ENCODE measurements at places on chromosomes 6 and 20.

- DNase-seq, result no peak
Measured at GRCh38 chr6:52640170-52640569, 30.7 kb upstream of the TMEM14A start.

GRCh38 chr6:156719395-156719719 is 57.8 kb upstream of the ARID1B start:
- no peak for DNase-seq

- no peak for DNase-seq
Measured at GRCh38 chr20:43383026-43383795, 74.5 kb upstream of the SRSF6 start.

- DNase-seq, result no peak
Measured at GRCh38 chr20:34951252-34951651, 4.4 kb downstream of the GSS start.

DNA sequence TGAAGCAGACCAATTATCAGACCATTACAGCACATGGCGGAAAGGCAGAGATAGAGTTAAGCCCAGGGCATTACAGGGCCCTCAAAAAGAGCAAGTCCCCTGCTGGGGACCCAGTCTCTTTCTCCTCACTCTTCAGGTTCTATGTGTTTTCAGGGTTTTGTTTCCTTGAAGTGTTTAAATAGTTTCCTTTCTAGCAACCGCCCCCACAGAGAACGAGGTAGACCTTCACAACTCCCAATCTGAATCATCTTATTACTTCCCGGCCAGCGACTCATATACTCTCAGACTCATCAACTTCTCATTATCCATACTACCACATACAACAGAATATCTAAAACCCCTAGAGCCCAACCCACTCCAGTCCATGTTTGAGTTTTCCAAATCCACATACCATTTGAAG is 526.6 kb upstream of the ARID1B start:
- no peak for DNase-seq

GRCh38 chr20:1569415-1569881 is 11.9 kb upstream of the SIRPD start:
- no peak for DNase-seq

DNA sequence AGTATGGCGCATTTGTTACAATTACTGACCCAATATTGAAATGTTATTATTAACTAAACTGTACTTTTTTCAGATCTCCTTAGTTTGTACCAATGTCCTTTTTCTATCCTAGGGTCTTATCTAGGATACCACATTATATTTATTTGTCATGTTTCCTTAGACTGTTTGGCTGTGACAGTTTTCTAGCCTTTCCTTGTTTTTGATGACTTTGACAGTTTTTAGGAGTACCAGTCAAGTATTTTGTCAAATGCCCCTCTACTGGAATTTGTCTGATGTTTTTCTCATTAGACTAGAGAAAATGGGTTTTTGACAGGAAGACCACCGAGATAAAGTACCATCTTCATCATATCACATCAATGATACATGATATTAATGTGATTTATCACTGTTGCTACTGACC is 14.6 kb downstream of the CCNC start:
- no peak for DNase-seq

DNA sequence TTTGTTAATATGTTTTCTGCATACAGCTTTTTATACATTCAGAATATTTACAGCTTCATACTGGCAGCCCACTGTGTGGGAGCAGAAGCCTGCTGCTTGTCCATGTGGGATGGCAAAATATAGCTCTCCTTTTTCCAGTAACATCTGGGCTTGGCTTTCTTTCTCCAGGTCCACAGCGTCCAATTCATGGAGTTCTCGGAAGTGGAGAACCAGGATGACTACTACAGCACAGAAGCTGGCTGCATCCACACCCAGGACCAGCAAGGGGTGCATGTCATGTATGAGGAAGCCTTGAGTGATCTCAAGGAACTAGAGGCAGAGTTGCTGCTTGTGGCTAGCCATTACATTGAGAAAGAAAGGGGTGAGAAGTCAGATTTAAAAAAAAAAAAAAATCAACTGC is 143.1 kb downstream of the CD164 start:
- no peak for DNase-seq

DNA sequence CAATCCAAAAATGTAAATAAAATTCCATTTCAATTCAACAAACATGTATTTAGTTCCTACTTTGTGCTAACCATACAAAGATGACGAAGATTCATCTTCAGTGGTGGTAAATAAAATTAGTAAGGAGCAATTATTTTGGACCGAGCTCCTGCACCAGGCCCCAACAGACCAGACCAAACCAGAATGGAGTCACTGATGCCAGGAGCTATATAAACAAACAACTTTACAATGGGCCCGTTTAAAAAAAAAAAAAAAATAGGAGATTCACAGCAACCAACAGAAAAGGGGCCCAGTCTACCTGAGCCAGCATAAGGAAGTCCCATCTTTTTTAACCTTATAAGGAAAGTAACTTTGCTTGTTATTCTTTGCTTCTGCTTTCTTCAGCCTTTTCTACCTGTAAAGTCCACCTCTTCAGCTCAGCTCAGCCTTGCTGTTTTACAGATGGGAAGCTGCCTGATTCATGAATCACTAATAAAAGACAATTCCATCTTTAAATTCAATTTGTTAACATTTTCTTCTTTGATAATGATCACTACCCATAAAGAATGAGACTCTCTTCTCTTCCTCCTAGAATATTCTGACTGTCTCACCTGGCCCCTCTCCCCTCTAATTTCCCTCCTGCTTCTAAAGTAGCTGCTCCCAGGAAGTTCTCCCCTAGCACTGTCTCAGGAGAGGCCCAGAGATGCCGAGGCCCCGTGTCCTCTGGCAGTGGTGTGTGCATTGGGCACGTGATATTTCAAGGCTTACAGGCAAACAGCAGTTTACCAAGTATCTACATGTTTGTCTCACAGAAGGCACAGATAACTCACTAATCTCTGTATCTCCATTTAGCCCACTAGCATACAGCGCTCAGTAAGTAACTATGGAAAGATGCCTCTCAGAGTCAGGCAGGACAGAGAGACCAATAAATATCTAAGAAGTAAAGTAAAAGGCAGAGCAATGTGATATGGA is 8.4 kb downstream of the MBOAT1 start:
- no peak for DNase-seq

DNA sequence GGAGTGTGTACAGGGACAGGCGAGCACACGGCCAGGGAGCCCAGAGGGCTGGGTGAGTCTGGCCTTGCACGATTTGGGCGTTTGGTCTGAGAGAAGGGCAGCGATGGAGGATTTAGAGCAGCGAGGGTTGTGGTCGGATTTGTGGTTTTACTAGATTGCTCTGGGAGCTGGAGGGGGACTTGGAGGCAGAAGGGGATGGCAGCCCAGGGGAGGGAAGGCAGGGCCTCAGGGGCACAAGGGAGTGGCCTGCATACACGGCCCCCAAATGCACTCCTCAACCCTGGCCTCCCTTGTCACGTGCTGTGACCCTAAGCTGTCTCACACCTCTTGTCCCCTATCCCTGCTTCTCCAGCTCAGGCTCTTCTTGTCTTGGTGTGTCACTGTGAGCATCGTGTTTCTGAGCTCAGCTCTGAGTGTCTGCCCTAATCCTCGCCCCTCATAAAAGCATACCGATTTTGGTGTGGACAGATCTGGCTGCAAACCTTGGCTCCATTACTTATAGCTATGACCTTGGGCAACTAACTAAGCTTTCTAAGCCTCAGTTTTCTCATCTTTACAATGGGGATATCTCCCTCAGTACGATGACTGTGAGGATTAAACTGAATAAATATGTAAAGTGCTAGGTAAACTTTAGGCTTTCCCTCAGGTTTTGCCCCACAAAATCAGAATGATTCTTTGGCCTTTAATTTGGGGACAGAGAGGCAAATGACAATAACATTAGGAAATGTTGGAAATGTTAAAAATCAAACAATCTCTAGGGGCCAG is 120.1 kb upstream of the ARMC2 start:
- no peak for DNase-seq

- no peak for DNase-seq
Measured at GRCh38 chr20:341682-342081, 5.2 kb upstream of the NRSN2 start.

GRCh38 chr20:47927385-47927851 is 142.1 kb upstream of the SULF2 start:
- DNase-seq, result no peak

GRCh38 chr6:170189236-170189635 is 101.6 kb downstream of the DLL1 start:
- no peak for DNase-seq

GRCh38 chr20:23032056-23032749 is 2.9 kb upstream of the SSTR4 start:
- no peak for DNase-seq

GRCh38 chr20:39588148-39588757 is 626.1 kb downstream of the DHX35 start:
- no peak for DNase-seq

DNA sequence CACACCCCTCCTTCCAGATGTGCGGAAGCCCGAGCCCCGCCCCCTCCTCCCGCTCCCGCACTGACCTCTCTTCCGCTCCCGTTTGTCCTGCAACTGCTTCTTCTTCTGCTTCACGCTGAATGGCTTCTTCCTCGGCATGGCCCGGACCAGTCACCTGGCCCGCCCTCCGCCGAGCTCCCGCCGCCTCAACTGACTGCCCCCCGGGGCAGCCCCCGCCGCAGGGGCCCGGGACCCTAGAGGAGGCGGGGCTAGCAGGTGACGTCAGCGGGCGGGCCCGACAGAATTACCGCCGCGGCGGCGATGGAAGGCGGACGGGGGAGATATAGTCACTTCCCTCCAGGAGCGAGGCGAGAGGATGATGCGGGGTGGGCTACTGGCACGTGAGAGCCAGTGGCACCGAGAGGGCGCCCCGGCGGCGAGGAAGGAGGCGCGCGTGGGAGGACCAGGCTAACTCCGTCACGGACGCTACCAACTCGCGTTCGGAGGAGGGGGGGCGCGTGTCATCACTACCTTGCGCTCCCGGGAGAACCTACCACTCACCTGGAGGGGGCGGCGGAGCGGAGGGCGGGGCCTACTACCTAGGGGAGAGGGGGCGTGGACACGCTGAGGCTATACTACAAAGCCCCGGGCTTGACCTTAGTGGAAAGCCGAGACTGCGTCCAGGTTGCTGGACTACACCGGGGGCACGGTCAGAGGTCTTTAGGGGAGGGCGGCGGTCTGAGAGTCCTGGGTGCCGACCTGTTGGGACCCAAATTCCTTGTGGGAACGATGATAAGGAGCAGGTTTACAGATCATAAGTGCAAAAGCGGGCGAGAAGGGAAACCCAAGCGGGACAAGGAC is at the start of gene GNL1:
Gene GNL1 (minus strand): TSS at position 424 of the 840 bp plus-strand sequence. CDS start 286 bp downstream, at position 138.
- DNase-seq, result peak; percentile 100

- no peak for DNase-seq
Measured at GRCh38 chr6:118649918-118650581, 1.3 kb downstream of the CEP85L start.

DNA sequence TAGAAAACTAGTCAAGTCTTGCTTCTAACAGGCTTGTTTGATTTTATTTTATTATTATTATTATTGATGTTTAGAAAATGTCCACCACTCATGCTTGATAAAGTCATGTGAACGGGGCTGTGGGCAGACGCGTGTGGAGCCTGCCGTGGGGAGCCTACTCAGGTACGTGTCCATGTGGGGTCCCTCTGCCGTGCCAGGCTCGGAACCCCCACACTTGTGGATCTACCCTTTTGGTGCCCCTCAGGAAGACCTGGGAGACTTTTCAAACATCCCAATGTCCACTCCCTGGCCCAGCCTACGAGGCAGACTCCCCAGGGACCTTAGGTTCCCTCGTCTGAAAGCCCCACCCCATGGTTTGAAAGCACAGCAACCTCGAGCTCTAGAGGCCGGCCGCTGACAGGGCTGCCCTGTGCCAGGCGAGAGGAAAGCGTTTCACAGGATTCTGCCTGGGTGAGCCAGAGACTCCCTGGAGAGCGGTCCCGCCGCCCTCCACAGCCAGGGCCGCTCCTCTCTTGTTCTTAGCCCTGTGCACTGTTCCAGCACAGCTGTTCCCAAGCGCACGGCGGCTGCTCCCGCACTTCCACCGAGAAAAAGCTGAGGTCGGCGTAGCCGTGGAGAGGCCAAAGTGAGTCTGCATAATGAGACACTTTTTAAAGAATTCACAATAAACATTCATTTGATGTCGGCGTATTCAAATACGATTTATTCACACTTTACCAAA is 249.7 kb downstream of the TTLL2 start:
- DNase-seq, result no peak

DNA sequence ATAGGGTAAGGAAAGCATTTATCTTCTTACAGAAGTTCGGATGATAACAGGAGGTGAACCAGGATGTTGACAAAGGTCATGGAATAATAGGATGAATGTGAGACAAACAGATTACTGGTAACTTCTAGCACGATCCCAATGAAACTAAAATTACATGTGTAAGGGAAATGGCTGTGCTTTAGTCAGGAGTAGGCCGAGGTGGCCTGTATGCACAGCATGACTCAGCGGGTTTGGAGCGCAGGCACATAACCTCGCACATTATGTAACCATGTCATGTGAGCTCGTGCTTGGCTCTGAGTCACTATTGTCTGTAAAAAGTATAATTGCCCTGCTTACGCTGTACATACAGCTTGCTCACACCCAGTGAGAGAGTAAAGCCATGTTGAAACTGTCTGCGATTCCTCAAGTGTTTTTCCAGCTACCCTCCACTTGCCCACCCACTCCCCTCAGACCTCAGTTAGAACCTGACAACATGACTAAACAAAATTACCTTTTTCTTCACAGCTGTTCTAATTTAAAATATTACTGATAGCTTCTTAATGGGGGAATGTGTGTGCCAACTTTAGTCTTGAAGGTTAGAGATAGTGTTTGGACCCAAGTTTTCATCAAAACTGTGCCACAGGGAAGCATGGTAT is 8.2 kb downstream of the CYB5R4 start:
- DNase-seq, result no peak

- no peak for DNase-seq
Measured at GRCh38 chr6:84763003-84763885, 1.2 kb downstream of the TBX18 start.

GRCh38 chr20:4782378-4782772 is 60.7 kb downstream of the PRND start:
- DNase-seq, result no peak

- DNase-seq, result no peak
Measured at GRCh38 chr6:38794682-38795081, 79.6 kb downstream of the DNAH8 start.

GRCh38 chr6:5398530-5398929 is 137.2 kb downstream of the FARS2 start:
- DNase-seq, result no peak

DNA sequence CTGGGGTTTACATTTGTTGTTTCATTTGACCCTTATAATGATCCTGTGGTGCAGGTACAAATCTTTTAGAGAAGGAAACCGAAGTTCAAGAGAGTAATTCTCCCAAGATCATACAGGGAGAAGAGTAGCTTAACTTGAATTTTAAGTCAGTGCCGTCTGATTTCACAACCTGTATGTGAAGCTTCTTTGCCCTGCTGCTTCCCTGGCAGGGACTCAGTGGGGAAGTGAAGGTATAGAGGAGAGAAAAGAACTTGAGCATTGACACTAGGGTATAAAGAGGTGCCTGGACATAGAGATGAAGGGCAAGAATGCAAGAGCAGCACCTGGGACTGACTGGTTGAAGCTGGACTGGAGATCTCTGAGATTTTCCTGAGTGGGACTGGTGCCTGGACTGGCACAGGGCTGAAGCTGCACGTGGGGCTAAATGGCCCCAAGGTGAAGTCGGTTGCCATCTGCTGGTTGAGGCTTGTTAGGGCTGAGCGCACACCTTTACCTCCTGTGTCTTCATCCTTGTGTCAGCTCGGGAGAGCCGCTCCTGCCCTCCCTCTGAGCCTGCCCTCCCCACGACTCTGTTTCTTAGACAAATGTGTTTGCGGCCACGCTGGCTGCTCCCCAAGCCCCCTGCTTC is 41.8 kb downstream of the FARS2 start:
- peak; percentile 43 for DNase-seq
